ENCODE measurements at places on chromosomes 5 and 9.

DNA sequence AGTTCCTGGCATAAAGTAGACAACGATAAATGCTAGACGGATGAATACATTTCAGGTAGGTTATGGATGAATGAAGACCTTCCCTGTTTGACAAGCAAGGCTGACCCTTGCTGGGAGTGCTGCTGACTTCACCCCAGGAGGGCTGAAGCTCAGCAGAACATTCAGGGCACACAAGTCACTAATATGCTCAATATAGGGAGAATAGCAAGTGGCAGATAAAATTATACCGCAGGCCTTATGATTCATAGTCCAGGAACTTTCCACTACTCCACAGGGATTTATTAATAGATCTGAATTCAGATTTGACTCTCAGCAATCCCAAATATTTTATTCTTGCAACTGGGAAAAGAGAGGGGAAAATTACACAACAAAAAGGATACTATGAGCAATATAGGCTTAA is 38.2 kb upstream of the GRAMD2B start:
- no peak for DNase-seq

DNA sequence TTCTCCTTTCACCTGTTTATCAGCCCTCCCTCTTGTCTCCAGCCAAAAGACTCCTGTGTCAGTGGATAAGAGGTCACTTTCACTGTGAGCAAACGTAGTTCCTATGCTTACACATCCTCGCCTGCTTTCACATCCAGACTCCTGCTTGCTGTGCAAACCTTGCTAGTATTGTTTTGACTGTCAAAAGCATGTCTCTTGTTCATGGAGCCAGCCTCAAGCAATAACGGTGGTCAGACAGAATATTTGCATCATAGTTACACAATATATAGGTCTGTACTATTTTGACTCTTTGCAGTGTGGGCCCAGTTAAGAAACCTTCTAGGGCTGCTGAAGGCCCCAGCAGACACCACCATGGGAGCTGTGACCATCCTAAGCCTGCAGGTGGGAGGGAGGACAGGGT is 420.0 kb downstream of the SEMA5A start:
- no peak for DNase-seq

DNA sequence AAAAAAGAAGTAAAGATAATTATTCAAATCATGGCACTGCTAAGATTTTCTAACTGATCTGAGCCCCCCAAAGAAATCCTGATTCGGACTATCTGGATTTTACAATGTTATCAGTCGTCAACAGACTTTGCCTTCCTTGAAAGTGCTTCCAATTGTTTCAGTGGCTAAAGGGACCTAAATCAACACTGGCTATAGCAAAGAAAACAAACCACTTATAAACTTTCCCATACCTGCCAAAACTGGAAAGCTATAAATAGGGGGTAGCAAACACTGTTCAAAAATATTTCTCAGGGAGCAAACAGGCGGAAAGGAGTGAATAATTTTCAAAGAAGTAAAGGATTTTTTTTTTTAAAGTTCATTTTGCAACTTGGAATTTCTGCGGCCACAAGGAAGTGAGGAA is 105.6 kb upstream of the LIFR start:
- no peak for DNase-seq

DNA sequence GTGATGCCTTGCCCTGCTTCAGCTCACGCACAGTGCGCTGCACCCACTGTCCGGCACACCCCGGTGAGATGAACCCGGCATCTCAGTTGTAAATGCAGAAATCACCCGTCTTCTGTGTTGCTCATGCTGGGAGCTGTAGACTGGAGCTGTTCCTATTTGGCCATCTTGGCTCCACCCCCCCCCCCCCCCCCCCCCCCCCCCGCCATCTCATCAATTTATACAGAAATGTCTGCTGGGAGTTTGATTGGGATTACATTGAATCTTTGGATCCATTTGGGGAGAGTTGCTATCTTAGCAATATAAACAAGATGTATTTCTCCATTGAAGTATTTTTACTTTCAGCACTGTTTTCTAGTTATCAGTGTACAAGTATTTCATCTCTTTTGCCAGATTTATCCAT is 55.2 kb downstream of the RIC1 start:
- DNase-seq = no peak

DNA sequence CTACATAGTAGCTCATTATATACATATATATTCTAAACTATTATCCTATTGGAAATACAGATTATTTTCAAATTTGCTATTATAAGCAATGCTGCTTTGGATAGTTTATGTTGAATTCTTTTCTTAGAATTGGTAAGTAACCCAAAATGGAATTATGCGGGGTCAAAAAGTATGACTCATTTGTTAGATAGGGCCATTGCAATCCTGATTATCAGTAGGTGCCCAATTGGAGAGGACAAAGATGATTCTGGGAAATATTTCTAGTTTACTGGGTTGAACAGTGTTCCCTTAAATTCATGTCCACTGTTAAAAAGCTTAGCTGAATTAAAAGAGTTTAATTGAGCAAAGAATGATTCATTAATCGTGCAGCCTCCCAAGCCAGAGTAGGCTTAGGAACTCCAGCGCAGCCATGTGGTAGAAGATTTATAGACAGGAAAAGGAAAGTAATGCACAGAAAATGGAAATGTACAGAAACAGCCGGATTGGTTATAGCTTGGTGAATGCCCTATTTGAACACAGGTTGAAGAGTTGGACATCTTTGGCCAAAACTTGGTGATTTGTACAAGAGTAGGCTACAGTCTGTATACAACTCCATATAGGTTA is 81.8 kb downstream of the GDNF start:
- DNase-seq = no peak

GRCh38 chr9:27054841-27055240 is 49.4 kb upstream of the LRRC19 start:
- DNase-seq = no peak

DNA sequence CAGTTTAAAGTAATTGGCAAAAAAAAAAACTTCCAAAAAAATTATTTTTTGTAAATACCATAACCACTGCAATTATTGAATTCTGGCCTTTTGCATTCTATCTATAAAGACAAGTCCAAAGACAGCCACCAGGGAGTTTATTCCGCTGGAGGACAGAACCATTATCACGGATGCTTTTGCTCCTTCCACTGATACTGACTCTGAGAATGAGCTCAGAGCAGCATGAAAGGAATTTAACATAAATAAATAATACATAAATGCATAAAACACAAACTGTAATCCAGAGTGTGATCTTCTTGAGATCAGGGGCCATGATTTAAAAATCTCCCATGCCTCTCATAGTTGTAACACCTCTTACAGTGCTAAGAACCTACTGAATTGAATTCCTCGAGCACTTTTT is 264.8 kb downstream of the ARRDC3 start:
- DNase-seq = no peak

- peak; percentile 19 for DNase-seq
Observed at GRCh38 chr9:83583151-83584014, 39.6 kb upstream of the IDNK start.

DNA sequence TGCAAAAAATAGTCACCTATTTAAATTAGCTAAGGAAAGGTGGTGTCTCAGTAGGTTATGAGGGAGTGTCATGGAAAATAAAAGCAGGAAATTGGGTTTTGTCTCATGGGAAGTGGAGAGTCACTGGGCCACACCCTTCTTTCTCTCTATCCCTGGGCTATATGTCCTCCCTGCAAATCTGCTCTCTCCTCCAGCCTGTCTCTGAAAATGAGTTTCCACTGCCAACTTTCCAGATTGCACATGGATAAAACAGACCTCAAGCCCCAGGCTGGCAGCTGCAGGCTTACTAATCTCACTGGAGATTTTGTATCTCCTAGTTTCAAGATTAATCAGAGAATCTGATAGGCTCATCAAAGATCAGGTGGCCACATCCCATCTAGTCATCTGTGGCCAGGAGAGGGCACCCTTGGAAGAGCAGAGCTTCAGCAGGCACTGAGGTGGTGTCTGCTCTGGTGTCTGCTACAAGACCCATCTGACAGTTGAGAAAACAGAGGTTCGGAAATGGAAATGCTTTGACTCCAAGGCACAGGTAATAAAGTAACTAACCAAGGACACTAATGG is 178.9 kb downstream of the MSX2 start:
- DNase-seq = no peak

DNA sequence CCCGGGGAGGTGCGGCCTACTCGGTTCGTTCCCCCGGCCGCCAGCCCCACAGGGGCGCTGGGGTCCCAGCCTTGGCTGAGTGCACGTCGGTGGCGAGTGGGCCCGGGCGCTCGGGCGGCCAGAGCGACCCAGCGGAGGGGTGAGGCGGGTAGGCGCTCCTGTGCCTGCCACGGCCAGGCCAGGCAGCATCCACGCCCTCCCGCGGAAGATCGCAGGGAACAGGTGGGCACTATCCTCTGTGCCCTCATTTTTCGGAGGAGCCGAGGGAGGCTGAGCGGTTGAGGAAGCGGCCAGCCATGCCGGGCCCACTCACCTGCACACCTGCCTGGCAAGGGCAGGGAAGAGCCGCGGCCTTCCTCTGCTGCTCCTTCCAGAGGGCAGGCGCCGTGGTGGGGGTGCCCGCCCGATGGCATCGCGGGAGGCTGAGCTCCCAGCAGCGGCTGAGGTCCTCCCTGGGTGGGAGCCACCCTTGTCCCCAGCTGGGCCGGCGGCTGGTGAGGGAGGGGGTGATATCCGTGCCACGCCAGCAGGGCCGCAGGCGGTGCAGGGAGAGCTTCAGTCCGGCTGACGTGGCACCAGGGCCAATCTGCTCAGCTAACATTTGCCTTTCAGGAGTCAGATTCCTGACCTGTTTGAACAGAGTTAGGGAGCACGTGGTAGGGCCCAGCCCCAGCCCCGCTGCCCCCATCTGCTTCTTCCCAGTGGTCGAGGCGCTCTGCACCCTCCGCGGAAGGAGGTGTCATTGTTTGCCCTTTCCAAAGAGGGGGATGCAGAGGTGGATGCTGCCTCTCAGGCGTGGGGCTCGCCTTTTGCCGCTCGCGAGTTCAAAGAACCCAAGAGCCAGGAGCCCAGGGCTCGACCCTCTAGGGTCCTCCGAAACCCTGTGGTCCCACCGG is 1.6 kb upstream of the SEC16A start:
- no peak for DNase-seq

- DNase-seq = no peak
Observed at GRCh38 chr5:13511442-13511841, 433.0 kb downstream of the DNAH5 start.

DNA sequence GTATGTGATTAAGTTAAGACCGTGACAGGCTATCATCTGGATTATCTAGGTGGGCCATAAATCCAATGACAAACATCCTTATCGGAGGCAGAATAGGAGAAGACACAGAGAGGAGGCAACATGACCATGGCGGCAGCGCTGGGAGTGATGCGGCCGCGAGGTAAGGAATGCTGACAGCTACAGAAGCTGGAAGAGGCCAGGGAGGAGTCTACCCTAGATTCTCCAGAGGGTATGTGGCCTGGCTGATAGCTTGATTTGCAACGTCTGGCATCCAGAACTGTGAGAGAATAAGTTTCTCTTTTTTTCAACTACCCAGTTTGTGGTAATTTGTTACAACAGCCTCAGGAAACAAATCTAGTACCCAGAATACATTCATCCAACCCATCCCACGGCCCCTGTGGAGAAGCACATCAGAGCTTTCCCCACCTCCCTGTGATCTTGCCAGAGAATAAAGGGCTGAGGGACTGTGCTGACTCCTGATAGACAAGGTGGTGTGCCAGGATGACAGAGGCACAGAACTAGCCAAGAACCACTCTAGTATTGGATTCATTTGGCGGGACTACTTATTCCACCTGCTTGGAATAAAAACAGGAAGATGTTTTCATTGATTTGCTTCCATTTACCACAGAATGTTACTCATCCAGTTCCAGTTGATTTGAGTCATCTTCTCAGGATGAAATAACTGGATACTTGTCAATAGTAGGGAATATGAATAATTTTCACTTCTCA is 187.4 kb downstream of the MAN2A1 start:
- no peak for DNase-seq

- no peak for DNase-seq
Observed at GRCh38 chr9:120873512-120873911, 3.5 kb downstream of the PHF19 start.

- DNase-seq = no peak
Observed at GRCh38 chr5:128409166-128409800, 128.8 kb downstream of the FBN2 start.

- no peak for DNase-seq
Observed at GRCh38 chr5:4197151-4197550, 601.5 kb downstream of the IRX1 start.

DNA sequence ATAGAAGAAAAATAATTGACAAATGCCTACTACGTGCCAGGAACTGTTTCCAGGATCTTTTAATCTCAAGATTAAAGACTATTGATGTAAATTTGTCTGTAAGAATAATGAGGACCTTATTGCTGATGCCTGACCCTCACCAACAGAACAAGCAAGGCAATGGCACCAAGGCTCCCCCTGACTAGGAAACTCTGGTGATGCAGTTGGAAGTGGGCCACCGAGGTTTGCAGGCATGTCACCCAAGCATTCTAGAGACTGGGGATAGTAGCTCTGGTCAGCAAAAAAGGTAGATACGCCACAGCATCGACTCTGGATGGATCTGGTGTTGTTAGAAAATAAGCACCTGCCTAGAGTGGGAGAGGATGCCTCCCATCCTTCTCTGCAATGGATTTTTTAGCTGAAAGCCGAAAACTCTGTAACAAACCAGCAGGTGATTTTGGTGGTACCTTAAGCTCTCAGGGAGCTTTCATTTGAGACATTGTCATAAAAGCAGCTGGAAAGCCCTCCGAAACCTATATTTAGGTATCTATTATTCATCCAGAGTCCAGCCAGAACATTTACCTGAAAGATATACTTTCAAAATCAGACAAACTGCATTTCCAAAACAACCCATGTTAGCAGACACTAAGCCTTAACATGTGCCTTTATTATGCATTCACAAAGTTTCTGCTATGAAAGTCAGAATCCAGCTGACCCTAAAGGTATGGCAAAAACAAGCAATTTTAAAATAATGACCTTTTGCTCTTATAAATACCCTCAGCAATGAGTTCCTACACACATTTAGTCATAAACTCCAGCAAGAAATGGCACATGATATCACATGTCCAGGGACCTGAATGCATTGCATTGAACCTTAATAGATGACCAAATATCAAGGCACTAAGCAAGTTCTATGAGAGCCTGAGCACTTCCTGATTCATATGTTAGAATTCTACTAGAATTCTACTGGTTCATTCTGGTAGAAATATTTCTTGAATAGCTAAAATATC is 308.4 kb downstream of the PDE4D start:
- no peak for DNase-seq

DNA sequence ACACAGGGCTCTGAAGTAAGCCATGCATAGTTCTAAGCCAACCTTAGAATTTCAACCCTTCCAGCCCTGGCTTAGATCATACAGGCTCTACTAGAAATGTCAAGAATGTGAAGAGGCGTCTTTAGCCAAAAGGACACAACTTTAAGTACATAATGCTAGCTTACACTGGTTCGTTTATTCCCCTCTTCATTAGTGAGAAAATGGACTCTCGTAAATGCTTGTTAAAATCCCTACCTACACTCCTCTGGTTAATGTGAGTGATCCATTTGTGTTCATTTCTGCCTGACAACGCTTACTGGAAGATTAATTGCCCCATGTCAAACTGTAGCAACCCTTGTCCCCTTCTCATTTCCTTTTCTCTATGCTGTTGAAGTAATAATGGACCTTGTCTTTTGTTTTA is 149.3 kb upstream of the POU5F2 start:
- DNase-seq = no peak

- no peak for DNase-seq
Observed at GRCh38 chr5:129631961-129632360, 115.9 kb upstream of the MINAR2 start.

Measured in stimulated activated CD4-positive, alpha-beta T cell treated with anti-CD3 and anti-CD28 coated beads, Interleukin-12 subunit alpha, Interleukin-12 subunit beta, amount 100 ng/mL, for 48 hours (primary cell).